Smooth muscle cell of the coronary artery (primary cell): ENCODE measurements at places on chromosomes 13 and 19. TPM values are rescaled to one million over a fixed set of nuclear protein-coding genes. Genes with fewer than 3 reads are reported as not detected.

The ZNF554 gene
- 3.2 and 3.3 TPM in 2 replicates for total RNA-seq

The RASL11A gene
- 2.5 and 11.7 TPM in 2 replicates for total RNA-seq

The LMTK3 gene
- under 0.01 and 0.08 TPM in 2 replicates for total RNA-seq

The PRRG2 gene
- 0.12 and 0.83 TPM in 2 replicates for total RNA-seq

The RNF17 gene
- 0.30 TPM in 1 of 2 replicates, not detected in the other for total RNA-seq

The TMEM259 gene
- total RNA-seq = 41.3 and 58.0 TPM in 2 replicates

The IL11 gene
- 0.23 and 4.7 TPM in 2 replicates for total RNA-seq

The CGB3 gene
- not detected in 2 replicates for total RNA-seq

The IZUMO1 gene
- total RNA-seq = not detected in 2 replicates

The PPP1R37 gene
- 19.8 and 24.1 TPM in 2 replicates for total RNA-seq

The CCDC61 gene
- 6.0 and 6.4 TPM in 2 replicates for total RNA-seq

The ZNF230 gene
- total RNA-seq = 3.3 and 8.7 TPM in 2 replicates

The LRP3 gene
- total RNA-seq = 19.8 and 35.6 TPM in 2 replicates

The WDR88 gene
- not detected in 2 replicates for total RNA-seq

The FOXA3 gene
- total RNA-seq = not detected in 2 replicates

The ATP8A2 gene
- total RNA-seq = under 0.01 and 0.08 TPM in 2 replicates

The C19orf18 gene
- total RNA-seq = 0.23 TPM in 2 replicates

The SLITRK1 gene
- not detected in 2 replicates for total RNA-seq

The ZNF835 gene
- 0.08 and 3.4 TPM in 2 replicates for total RNA-seq

The TLE6 gene
- total RNA-seq = 0.12 and 2.1 TPM in 2 replicates
